ENCODE measurements at places on chromosomes 12 and 14.

DNA sequence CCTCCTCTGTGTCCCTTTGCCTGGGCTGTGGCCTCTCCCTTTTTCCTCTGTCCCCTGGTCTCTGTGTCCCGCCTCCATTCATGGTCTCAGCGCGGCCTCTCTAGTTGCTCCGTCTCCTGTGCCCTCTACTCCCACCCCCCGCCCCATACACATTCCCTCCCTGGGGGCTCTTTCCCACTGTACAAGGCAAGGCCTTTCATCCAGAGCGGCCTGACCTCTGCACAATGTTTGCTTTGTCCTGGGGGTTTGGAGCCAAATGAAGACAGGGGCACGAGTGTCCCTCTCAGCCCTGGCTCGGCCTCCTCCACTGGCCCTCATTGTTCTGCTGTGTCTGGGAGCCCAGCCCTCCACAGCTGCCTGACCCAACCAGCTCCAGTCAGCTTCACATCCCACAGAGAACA is 678.6 kb downstream of the BCL11B start:
- DNase-seq, result no peak

- DNase-seq, result no peak
Observed at GRCh38 chr12:112097641-112098040, 10.9 kb downstream of the NAA25 start.

- no peak for DNase-seq
Observed at GRCh38 chr12:26032290-26032689, 73.8 kb downstream of the RASSF8 start.

DNA sequence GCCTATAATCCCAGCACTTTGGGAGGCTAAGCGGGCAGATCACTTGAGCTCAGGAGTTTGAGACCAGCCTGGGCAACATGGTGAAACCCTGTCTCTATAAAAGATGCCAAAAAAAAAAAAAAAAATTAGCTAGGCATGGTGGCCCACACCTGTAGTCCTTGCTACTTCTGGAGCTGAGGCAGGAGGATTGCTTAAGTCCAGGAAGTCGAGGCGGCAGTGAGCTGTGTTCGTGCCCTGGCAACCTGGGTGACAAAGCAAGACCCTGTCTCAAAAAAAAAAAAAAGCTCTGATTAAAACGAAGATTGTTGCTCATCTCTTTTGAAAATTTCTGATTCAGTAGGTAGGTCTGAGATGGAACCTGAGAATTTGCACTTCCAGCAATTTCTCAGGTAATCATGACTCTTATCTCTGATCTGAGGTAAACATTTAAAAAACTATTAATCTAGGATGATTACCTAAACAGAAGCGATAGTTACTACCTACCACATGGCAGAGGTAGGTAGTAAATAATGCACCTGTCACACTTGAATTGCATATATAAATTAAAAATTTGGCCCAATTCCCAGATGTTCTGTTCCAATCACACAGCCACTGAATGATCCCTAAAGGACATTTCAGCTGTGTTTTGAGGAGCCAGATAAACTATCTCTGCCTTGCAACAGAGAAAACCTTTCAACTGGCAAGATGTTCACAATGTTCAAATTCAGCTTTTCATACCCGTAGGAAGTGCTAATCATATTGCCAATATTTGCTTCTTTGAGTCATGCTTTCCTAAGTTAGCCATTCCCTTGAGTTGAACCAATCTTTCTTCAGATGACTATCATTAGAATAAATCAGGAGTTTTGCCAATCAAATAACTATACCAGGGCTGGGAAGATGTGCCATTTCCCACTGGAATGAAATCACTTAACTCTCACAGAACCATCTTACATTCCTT is 4.2 kb upstream of the TEP1 start:
- DNase-seq, result no peak

DNA sequence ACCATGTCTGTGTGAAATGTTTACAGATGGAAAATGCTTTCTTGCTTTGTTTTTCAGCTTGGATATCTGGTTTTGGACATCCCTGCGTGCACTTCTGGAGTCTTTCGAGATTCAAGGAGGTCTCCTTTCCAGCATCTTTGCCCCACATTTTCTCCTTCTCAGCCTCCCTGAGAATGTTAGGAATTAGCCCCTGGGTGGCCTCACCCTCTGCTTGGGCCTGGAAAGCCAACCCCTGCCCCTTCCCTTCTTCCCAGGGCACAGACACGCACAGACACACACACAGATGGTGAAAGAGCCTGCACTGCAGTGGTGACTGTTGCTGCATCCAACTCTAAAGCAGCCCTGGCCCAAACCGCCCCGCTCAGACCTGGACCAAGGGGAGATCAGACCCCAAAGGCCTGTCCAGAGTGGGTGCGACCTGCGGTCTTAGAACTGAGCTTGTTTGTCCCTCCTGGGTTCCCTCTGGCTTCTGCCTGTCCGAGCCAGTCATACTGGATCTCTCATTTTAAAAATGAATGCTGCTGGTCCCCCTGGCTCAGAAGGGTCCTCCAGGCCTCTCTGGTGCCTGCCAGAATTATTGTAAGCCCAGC is 8.7 kb upstream of the NCOR2 start:
- no peak for DNase-seq

Data from NCI-H1930 (cell line).